ENCODE measurements at places on chromosomes 13 and 19.

GRCh38 chr13:31349156-31349555 lies 149.4 kb downstream of the B3GLCT start:
- DNase-seq, result no peak

DNA sequence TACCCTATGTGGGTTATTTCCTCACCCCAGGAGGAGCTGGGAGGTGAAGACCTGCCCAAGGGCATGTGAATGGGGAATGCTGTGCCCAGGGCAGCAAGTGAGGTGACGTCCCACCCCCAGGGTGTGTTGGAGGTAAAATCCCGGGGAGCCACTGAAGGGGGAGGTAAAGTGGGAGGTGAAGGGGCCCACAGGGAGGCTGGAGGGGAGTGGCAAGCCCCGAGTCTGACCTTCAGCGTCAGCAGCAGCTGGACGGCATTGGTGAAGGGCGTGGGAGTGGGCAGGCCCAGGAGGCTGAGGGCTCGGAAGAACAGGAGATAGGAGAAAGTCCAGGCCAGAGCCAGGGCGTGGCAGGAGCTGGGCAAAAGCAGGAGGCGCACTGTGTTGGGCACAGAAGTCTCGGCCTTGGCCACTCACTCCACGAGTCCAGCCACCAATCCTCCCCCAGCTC lies 2.4 kb downstream of the MBOAT7 start:
- no peak for DNase-seq

DNA sequence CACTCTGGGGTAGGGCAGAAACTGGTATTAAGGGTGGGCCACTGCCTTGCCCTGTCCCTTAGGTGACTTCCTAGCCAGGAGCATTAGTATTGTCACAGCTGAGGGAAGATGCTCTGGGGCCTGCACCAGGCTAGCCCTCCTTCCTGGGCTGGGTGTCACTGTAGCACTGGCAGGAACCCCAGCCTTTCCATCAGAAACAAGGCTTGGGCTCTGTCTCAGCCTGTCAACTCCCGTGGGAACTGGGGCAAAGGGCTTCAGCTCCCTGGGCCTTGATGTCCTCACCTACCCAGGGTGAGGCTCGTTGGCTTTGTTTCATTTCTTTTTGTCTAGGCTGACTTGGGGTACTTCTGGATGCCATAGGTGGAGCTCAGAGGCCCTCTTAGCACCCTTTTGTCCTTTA lies 18.0 kb downstream of the PAF1 start:
- DNase-seq, result no peak

DNA sequence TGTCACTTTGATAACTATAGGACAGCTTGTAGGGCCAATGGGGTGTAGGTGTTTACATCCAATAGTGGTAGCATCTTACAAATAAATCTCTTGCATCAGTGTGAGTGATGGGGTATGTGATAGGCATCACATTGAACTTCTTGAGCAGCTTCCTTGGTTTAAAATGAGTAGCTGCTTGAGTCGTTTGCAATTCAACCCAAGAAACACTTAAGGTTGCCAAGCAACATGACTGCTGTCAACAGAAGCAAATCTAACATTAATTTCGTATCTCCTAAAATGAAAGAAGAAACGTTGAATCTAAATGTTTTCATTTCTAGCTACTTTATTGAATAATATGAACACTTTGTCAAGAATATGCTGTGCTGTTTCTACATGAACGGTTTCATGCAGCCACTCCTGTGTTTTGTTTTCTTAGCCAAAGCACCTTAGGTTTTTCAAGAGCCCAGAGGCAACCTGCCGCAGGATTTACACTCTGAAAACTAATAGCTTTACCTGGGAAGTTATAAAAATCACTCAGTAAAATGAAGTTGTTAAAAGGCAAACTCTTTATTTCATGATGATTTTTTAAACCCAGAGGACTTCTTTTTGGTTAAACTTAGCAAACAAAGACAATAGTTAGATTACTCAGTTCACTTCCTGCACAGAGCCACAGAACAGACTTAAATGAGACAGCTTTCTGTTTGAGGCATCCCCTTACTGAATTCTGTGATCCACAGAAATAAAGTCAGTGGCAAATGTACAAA lies 305.2 kb downstream of the MTUS2 start:
- DNase-seq, result no peak

DNA sequence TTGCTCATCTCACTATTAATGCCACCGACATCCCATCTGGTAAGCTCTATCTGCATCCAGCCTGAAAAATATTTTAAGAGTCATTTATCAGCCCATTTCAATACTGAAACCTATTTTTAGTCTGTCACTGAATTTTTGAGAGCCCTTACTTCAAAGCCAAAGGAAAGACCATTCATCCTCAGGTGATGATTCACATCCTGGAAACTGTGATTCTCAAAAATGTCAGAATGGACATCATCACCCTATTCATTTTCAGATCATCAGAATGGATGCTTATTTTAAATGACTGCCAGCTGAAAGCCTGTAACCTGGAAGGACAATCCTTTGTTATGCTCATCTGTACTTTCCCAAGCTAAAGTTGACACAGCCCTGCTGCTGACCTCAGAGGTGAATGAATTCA lies 27.0 kb downstream of the TNFSF11 start:
- no peak for DNase-seq

GRCh38 chr13:77980592-77980991 lies 62.0 kb upstream of the EDNRB start:
- DNase-seq, result no peak

GRCh38 chr13:24644036-24644435 lies 36.2 kb upstream of the ATP12A start:
- no peak for DNase-seq

DNA sequence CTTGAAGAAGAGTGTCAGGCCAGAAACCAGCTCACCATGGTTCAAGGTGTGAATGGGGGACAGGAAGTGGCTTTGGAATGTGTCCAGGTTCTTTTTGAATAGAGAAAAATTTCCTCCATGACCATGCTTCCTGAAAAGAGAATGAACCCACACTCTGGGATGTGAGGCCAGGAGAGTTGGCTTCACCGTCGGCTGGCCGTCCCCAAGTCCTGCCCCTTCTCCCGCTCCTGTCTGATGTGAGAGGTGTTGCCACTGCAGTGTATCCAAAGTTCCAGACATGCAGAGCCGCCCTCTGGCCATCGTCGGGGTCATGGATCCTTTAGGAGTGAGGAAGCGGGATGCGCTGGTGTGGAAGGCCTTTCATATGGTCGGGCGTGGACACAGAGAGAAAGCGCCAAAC lies 101.2 kb downstream of the COL4A2 start:
- DNase-seq, result no peak

DNA sequence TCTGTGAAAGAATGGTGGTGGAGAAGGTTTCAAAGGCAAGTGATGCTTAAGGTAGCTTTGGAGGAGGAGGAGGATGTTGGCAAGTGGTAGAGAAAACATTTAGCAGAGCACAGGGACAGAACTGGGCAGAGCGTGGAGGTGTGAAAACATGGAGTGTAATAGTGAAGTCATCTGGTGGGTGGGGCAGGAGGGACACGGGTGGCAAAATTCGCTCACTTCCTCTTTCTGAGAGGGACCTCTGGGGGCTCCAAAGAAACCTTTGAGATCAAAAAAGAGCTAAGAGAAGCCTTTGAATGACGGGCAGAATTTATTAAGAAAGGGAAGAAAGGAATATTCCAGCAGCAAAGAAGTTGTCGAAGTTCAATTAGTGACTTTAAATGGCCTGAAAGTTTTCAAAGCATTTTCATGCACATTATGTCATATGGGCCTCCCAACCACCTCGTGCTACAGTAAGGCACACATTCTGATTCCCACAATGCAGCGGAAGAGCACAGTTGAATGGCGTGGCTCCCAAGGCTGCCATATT lies 82.8 kb downstream of the STARD13 start:
- no peak for DNase-seq

DNA sequence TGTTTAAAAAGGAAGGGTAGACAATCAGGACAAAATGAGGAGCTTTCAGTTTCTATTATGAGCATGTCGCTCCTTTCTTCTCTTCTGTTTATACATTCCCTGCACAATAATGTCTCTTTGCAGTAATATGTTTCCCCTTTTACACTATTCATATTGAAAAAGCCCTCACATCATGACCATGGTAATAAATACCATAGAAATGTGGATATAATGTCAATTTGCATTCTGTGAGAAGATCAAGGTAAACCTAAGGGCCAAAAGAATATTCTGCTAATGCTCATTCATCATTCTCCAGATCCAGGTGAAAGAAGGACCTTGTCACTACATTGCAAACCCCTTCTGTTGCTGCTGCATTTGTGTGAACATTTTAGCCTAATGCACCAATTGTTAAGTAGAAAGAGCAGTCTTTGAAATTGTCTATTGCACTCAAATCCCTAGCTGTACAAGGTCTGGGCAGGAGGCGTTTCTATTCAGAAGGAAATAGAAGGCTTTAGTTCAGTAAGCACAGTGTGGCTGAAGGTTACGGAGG lies 117.6 kb upstream of the SOX21 start:
- no peak for DNase-seq

DNA sequence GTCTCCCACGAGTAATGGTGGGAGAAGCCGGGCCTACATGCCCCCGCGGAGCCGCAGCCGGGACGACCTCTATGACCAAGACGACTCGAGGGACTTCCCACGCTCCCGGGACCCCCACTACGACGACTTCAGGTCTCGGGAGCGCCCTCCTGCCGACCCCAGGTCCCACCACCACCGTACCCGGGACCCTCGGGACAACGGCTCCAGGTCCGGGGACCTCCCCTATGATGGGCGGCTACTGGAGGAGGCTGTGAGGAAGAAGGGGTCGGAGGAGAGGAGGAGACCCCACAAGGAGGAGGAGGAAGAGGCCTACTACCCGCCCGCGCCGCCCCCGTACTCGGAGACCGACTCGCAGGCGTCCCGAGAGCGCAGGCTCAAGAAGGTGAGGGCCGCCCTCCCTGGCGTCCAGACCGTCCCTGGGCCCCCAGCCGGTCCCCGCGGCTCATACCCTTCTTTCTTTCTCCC lies 1.4 kb upstream of the USF2 start:
- no peak for DNase-seq

DNA sequence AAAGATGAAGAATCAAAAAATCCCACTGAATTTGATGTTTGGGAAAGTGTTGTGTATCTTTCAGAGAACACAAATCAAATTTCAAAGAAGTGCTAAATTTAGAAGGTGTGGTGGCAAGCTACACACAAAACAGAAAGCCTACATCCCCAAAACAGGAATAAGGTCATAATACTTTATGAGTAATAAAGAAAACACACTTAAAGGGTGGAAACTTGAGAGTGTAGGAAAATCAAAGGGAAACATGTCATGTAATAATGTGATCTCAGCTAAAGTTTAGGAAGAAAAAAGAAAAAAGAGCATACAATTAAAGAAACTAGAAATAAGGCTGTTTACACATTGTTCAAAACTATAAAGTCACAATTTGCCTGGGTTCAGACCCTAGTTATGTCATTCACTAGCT lies 668.7 kb downstream of the PCDH17 start:
- no peak for DNase-seq

DNA sequence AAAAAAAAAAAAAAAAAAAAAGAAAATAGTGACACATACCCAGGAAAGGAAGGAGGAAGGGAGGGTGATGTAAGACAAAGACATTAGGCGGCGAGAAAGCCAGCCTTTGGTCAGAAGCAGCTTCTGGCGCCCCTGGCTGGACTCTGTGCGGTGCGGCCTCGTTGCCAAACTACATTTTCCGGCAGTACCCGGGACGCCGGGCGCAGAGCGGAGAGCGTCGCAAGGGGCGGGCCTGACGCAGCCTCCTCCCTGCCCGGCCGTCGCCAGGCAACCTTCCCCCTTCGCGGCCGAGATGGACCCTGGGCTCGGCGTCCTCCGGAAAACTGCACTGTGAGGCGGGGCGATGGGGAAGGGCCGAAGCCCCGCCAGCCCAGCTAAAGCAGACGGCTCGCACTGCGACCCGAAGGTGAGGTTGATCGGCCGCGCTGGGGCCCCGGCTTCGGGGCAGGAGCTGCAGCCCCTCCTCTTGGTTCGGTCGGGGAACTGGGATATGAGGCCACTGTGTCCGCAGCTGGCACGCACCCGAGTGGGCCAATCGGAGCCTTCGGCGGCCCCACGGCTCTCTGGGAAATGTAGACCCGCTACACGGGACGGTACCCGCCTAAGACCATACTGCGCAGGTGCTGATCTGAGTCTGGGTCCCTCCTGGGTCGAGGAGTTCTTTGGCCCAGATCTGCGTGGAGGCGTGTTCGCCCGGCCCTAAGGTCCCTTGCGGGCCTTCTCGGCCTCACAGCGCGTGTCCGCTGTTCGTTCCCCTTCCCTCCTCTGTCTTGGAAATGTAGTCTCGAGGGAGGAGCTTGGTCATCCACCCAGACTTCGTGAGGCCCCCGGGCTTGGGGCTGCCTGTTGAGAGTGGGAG lies 2.3 kb upstream of the MZF1 start:
- no peak for DNase-seq

DNA sequence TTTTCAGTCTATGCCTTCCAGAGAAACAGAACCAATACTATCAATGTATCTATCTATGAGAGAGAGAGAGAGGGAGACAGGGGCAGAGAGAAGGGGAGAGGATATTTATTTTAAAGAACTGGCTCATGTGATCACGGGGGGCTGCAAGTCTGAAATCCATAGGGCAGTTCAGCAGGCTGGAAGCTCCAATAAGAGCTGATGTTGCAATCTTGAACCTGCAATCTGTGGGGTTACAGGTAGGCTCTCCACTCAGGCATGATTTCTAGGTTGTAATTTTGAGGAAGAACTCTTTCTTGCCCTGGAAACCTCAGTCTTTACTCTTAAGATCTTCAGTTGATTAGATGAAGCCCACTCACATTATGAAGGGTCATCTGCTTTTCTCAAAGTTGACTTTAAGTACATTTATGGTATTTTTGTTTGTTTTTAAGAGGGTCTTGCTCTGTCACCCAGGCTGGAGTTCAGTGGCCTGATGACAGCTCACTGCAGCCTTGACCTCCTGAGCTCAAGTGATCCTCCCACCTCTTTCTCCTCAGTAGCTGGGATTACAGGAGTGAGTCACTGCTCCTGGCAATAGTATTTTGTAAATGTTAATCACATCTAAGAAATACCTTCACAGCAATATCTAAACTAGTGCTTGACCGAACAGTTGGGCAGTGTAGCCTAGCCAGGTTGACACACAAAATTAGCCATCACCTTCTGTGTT lies 376.4 kb downstream of the FGF9 start:
- DNase-seq, result no peak

DNA sequence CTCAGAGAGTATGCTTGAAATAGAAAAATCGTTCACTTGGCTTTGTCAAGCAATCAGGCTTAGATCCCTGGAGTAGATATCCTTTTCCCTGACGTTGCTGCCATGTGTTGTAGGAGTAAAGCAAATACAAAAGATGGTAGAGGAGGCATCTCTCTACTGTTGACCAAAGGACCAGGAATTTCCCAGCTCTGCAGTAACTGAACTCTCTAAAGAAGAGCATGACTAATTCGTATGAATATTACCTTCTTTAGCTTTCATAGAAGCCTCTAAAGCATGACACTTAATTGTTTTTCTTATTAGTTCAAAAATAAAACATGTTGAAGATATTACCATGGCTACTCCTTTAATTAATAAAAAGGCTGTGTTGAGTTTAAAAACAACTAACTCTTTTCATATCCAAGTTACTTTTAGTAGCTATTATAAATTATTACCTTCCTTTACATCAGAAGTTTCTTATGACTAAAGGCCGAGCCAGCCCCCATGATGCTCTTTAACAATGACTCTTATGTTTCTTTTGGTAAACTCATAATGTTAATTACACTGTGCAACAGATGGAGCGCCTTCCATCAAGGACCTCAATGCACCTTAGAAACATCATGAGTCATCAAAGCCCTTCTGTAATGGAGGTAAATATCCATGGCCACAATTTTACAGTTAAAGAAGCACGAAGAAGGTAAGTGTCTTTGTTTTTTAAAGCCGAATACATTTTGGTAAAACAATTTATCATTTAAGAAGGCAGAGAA lies 352.4 kb downstream of the KLF5 start:
- DNase-seq, result no peak
